Cortex of kidney (tissue), 1 donor: ENCODE measurements at places on chromosomes 2 and 18.
A peak's percentile ranks its signal among the peaks of the same experiment; 100 is the strongest.

DNA sequence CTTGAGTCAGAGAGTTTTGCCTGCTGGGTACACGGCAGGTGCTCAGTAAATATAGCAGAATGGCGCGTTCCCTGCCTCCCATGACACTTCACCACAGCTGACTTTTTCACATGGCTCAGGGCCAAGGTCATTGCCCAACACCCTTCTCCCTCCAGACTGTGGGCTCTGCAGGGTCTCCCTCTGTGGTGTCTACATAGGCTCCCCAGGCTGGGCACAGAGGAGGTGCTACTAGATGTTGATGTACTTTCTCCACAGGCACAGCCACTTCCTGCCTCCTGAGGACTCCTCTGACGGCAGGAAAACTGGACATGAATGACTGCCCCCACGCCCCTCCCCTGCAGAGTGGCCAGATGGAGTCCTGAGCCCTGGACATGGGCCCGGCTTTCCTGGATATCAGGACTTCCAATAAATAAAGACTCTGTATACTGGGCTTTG is 4.2 kb downstream of the CHCHD5 start:
- no peak for DNase-seq

DNA sequence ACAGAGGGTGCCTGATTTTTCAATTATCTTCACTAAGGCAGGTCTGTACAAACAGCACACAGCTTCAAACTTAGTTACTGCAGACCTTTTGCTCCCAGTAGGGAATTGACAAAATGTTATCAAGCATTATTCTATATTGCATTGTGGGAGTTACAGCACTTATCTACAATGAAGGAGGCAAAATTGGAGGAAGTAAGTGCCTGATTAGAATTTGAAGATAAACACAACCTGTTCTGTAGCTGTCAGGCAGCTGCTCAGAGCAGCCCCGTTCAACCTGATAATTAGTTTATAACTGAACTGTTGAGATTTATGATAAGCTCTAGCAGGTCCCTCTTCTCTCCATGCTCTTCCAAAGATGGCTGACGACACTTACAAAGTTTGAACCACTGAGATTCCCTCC is 364.4 kb upstream of the CYRIA start:
- DNase-seq, result no peak

GRCh38 chr2:79375817-79376216 is 137.0 kb upstream of the CTNNA2 start:
- no peak for DNase-seq

DNA sequence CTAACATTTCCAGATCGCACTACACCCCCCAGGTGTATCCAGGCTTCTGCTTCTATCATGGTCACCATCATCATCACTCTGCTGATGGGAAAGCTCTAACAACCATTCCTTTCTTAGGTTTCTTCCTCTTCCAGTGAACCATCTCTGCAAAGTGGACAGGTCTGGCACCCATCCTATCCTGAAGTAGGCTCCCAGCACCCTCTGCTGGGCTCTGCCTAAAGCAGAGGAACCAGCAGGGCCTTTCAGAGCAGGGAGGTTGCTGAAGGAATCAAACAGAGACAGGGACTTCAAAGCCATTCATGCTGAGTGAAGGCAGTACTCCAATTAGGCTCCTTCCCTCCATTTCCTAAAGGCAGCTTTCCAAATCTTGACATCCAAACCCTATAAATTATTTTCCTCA is 27.2 kb upstream of the SATB2 start:
- DNase-seq, result no peak

DNA sequence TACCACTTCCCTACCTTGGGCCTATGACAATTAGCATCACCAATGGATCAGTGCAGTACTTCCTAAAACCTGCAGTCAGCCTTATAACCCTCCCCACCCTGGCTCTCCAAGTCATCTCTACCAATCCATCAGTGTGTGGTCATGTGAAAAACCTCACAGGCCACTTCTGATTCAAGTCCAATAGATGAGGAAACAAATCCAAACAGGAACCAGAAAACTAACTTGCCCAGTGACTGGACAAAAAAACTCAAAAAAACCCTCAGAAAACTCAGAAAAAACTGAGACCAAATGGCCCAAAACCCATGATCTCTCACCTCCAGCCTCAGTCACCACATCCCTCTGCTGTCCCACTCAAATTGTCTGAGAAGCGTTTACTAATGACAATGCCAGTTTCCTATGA is 43.3 kb downstream of the TGFA start:
- no peak for DNase-seq

DNA sequence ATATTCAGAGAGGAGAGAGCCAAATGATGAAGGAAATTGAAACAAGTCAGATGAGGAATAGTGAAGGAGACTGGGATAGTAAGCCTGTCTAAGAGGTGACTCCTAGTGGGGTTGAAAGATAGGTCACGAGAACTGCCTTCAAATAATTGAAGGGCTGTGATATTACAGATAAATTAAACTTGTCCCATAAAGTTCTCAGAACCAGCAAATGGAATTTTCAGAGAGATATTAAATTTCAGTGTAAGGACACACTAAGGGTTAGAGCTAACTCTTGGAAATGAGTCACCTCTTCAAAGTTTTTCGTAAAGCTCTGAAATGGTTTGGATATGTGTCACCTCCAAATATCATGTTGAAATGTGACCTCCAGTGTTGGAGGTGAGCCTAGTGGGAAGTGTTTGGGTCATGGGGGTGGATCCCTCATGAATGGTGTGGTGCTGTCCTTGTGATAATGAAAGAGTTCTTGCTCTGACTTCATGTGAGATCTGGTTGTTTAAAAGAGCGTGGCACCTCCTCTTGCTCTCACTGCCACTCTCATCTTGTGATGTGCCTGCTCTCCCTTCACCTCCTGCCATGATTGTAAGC is 87.3 kb downstream of the BABAM2 start:
- DNase-seq, result no peak

- no peak for DNase-seq
Measured at GRCh38 chr2:207506426-207506825, 23.3 kb upstream of the CREB1 start.

- no peak for DNase-seq
Measured at GRCh38 chr18:42159146-42159545, 204.1 kb downstream of the PIK3C3 start.

GRCh38 chr2:29040552-29040951 is 33.8 kb downstream of the PCARE start:
- no peak for DNase-seq

GRCh38 chr2:28810384-28811285 is at the start of gene SPDYA:
Gene SPDYA, plus strand, starts transcription at chr2:28810834. Its CDS starts 5,181 bp downstream, at chr2:28816015.
- DNase-seq, result peak; percentile 15

- DNase-seq, result no peak
Measured at GRCh38 chr18:57836557-57836956, 33.4 kb upstream of the ATP8B1 start.

GRCh38 chr2:175195012-175195411 is 13.5 kb upstream of the ATP5MC3 start:
- no peak for DNase-seq

DNA sequence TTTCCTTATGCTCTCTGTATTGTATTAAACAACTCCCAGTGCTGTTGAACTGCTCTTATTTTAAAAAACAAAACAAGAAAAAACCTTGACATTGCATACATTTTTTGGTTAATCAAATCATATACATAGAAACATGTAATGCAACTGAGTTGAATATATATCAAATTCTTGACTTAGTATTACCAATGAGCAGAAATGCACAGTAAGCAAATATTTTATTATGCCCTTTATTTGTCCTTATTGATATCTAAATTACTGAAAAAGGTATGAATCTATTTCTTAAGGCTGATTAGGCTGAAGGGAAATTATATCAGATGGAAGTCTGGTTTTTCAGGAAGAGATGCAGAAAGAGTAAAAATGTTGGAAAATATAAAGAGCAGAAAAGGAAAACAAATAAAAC is 6.9 kb upstream of the KDM3A start:
- no peak for DNase-seq

DNA sequence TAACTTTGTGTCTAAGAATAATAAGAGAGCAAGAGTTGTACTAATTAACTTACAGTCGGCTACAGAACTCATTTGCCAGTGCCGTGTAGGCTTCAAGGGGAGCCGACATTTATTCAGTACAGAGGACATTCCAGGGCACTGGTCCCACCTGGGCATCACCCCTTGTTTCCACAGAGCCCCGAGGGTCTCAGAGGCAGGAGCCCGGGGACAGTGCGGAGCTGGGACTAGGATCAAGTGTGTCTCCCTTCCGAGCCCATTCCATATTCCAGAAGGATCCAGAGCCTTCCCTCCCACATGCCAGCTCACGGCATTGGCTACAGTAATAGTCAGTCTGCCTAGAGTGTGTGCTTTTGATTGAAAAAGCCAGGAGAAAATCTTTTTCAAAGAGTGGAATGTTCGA is 71.5 kb upstream of the CTDP1 start:
- DNase-seq, result no peak

DNA sequence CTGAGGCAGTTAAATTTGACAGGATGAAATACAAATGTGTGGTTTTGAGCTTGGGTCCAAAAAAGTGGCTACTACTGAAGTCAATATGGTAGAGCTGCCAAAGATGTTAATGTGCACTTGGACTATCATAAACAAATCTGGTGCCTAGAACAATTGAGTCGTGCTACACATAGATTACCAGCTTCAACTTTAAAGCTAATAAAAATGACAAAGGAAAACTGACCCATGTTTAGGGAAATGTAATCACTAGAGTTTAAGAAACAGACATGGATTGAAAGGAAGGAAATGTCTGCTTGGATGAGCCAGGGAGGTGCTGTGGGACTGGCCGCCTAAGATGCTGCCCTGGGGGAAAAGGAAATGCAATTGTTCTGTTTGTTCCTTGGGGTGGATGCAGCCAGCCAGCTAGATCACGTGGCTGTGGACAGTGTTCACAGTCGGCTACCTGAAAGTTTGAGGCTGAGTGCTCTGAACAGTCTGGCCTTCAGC is 36.6 kb downstream of the CYB5A start:
- DNase-seq, result no peak

- no peak for DNase-seq
Measured at GRCh38 chr2:56334622-56335021, 150.8 kb downstream of the CCDC85A start.
